ENCODE measurements at places on chromosomes 11 and 22. TPM values are rescaled to one million over a fixed set of nuclear protein-coding genes. Genes with fewer than 3 reads are reported as not detected.

Gene SDHAF2
- 44.2 TPM for total RNA-seq

- no peak overlapping the region for H3K27ac ChIP-seq
- H3K27me3 ChIP-seq: peaks cover 6% of the 10 kb centered on the region
- H3K4me1 ChIP-seq: no peaks in the 10 kb centered on the region
- H3K4me3 ChIP-seq: no peak overlapping the region
Measured at GRCh38 chr11:63518548-63518947, 12.7 kb downstream of the LGALS12 start.

DNA sequence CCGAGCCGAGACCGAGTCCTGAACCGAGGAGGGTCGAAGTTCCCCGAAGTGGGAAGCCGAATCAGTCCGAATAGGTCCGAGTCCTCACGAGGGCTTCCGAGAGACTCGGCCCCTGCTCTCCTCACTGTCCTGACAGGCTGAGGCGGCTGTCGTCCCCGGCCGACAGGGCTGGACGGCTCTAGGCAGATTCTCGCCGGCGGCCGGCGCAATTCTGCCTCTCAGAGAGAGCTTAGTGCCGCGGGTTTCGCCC lies 191 bp upstream of the DEAF1 start:
- no peak for DNase-seq
- peaks cover 59% of the 10 kb centered on the region for H3K4me1 ChIP-seq
- peak overlapping the region; percentile 99 for H3K27ac ChIP-seq
- H3K27me3 ChIP-seq: no peaks in the 10 kb centered on the region
- H3K36me3 ChIP-seq: peaks cover 7% of the 10 kb centered on the region

DNA sequence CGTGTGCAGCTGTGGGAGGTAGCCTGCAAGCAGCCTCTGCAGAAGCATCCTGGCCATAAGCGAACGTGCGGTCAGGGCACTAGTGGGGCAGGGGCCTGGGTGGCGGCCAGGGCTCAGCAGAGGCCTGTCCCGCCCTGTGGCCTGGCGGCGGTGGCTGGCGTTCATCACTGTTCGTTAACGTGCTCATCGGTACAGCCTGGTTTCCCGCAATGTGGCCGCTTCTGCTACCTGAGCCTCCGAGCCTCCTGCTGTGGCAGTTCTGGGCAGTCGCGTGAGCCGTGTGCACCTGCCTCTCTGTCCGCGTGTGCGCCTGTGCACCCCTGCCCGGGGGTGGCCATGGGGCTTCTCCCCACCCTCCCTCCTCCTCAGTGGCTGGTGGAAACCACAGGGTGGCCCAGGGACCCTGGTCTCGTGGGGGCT lies 117.9 kb downstream of the KCNQ1OT1 start:
- H3K4me1 ChIP-seq: no peaks in the 10 kb centered on the region
- peaks cover 29% of the 10 kb centered on the region for H3K27me3 ChIP-seq
- no peak overlapping the region for H3K27ac ChIP-seq

- H3K4me3 ChIP-seq: no peak overlapping the region
- no peak for DNase-seq
- H3K27me3 ChIP-seq: peaks cover 3% of the 10 kb centered on the region
- no peaks in the 10 kb centered on the region for H3K36me3 ChIP-seq
- peaks cover 9% of the 10 kb centered on the region for H3K4me1 ChIP-seq
Measured at GRCh38 chr22:33255791-33256190, 197.6 kb upstream of the SYN3 start.

GRCh38 chr11:63888170-63889086 lies 28.5 kb downstream of the RCOR2 start:
- DNase-seq: peak; percentile 81
- peaks cover 3% of the 10 kb centered on the region for H3K36me3 ChIP-seq
- peak overlapping the region; percentile 53 for H3K4me3 ChIP-seq
- peak overlapping the region; percentile 92 for H3K27ac ChIP-seq
- no peaks in the 10 kb centered on the region for H3K27me3 ChIP-seq

DNA sequence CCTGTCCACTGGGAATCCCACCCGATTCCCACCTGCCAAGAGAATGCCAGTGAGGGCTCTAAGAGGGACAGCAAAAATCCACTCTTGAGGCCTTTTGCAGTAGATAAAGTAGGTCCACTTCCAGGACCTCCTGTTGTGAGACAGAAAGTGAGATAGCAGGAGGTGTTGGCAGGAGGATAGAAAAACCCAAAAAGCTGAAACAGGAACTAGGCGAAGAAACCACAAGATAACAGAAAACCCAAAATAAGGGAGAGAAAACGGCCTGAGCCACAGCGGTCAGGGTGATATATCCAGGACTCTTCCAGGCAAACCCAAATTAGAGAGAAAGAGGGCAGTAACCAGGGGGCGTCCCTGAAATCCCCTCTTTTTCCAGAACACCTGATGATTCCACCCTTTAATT lies 79.7 kb upstream of the LINC01488 start:
- no peak overlapping the region for H3K27ac ChIP-seq
- no peak for DNase-seq
- H3K27me3 ChIP-seq: peaks cover 39% of the 10 kb centered on the region
- H3K36me3 ChIP-seq: no peaks in the 10 kb centered on the region

Measured in HepG2 (cell line).